ENCODE measurements at places on chromosomes 4 and X.
A peak's percentile ranks its signal among the peaks of the same experiment; 100 is the strongest.

GRCh38 chr4:121243485-121243884 is 79.4 kb upstream of the TNIP3 start:
- DNase-seq = no peak

- DNase-seq = no peak
Observed at GRCh38 chr4:96784336-96784735, 944.4 kb downstream of the PDHA2 start.

- DNase-seq = no peak
Observed at GRCh38 chr4:8558080-8558960, 21.9 kb upstream of the GPR78 start.

DNA sequence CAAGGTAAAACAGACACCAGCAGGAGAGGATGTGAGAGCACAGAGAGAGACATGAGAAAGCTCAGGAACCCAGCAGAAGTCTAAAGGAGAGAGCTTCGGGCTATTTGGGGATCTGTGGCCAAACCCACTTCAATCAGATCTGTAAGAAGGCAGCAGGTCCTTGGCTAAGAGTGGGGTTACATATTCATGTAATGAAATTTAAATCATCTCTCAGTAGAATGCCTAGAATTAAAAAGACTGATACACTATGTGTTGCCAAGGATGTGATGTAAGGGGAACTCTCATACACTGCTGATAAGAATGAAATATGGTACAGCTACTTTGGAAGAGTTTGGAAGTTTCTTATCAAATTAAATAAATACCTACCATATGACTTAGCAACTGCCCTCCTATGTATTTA is 35.8 kb downstream of the PDE5A start:
- no peak for DNase-seq

- DNase-seq = no peak
Observed at GRCh38 chr4:144179152-144179739, 38.7 kb upstream of the GYPA start.

DNA sequence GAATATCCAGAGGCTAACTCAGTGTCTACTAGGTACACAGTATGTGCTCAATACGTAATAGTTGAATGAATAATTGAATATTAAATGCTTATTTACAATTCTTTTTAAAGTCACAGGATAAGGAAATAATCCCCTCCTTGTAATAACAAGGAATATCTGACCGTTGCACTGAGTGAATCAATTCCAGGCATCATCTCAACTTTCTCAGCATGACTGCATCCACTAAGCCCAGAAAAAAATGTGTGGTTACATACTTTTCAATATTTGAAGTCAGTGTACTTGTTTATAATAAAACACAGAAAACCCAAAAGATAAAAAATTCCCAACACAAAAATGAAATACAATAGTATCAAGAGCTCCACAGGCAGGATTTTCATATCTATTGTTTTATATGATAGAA is 105.4 kb downstream of the TMEM144 start:
- DNase-seq = no peak

DNA sequence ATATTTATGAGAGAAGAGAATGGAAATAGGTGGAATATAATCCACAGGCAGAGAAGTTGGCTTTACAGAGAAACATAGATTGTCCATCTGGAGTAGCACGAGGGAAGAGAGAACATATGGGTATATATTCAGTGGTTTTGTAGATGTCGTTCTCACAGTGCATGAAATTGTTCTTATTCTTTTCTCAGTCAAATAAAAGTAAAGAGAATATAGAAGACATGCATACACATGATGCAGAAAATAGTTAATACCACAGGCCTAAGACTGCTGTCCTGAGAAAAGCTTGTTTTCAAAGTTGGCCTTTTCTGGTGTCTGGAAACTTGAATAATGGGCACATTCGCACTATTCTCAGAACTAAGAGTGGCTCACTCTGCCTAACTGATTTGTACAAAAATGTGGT is 378.1 kb downstream of the GABRG1 start:
- no peak for DNase-seq

- no peak for DNase-seq
Observed at GRCh38 chr4:5395781-5396180, 312.6 kb downstream of the EVC2 start.

DNA sequence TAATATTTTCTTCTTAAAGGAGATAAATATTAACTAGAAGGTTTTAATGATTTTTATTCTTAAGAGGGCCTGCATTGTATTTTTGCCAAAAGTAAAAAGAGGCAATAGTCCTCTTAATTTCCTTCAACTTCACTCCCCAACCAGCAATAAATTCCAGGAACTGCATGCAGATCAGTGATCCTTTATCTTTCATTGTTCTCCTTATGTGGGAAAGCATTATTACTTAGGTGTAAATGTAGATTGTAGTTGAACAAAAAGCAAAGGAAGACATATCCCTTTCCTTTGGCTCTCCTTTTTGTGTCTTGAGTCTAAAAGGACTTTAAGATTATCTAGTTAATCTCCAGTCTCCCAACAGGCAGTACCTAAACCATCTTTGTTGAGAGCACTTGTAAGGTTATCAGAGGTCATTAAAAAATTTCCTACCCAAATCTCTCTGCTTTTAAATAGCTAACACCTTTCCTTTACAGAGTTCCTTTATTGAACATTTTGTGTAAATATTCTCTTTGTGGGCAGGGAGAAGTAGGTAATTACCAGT is 55.3 kb downstream of the RAPGEF2 start:
- DNase-seq = no peak

- DNase-seq = no peak
Observed at GRCh38 chr4:40825014-40825838, 75.5 kb downstream of the NSUN7 start.

GRCh38 chr4:41784191-41784979 is 35.9 kb upstream of the PHOX2B start:
- no peak for DNase-seq

DNA sequence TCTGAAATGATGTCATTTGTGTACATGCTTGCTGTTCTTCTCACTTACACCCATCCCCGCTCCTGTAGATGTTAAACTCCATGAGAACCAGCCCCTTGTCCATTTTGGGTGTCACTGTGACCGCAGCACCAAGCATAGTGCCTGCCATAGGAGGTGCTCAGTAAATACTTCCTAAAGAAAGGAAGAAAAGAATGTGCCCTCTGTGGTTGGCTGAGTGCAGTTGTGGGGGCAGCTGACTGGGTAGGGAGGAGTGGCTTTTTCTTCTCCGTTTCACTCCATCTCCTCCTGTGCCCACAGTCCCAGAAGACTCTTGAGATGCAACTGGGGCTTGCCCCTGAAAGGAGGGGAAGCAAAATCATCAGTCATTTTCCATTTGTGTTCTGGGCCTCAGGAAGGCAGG is 25.5 kb downstream of the PHEX start:
- no peak for DNase-seq

DNA sequence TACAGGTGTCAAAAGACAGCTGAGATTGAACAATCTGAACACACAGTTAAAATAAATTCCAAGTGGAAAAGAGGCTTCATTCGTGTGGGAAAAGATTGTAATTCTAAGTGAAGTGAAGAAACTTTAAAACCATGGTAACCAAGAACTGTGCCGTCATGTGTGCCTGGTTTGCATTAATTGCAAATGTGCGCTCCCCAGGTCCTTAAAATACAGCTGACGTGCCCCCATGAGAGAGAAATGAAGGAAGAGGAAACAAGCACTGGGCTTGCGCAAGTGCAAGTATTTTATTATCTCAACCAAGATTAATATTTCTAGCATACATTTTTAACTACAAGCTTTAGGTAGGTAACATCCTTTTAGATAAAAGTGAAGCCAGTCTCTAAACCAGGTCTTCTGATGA is 92.5 kb downstream of the PARM1 start:
- no peak for DNase-seq

DNA sequence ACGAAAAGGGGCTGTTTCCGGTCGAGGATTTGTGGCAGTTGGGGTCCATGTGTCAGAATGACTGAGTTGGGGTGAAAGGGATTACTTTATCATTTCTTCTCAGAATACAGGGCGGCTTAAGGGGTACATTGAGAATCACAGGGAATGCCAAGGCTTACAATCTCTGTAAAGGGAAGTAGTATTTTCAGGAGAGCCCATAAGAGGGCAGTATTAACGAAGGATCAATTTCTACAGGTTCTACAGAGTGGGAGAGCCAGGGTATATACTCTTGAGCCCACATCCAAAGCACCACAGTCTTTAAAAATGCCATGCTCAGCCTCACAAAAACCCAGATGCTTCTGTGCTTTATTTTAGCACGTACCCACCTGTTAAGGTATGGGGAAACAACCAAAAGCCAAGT is 67.7 kb upstream of the ZXDA start:
- no peak for DNase-seq

DNA sequence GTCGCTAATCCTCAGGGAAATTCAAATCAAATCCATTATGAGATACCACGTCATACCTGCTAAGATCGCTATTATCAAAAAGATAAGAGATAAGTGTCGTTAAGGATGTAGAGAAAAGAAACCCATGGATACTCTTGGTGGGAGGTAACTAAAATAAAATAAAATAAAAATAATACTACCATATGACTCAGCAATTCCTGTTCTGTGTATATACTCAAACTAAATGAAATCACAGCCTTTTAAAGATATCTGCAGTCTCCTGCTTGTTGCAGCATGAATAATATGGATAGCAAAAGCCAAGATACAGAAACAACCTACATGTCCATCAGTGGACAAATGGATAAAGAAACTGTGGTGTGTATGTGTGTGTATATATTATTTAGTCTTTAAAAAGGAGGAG is 105.8 kb upstream of the IL15 start:
- DNase-seq = no peak

GRCh38 chr4:111283066-111283677 is 660.3 kb upstream of the PITX2 start:
- peak; percentile 75 for DNase-seq

DNA sequence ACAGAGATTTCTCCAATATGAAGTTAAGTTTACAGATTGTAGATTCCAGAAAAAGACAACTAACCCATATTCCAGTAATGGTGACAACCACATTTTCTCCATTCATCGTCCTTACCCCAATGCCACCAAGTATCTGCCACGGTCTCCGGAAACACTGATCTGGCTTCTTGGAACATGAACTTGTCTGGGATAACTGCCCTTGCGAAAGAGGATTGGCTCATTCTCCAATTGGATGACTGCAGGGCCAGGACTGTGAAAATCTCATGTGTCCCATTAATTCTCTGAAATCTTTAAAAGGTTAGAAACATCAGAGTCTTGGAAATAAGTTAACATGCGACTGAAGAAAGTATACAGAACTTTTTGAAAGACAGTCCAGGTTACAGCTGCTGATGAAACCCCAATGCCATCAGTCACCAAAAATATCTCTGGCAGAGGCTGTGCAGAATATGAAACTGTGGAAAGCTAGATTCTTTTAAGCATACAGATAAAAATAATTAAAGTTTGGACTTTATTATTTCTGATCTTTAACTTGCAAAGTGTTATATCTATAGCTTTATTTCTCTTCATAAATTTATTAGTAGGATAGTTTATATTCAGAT is 496.9 kb downstream of the PPARGC1A start:
- no peak for DNase-seq

DNA sequence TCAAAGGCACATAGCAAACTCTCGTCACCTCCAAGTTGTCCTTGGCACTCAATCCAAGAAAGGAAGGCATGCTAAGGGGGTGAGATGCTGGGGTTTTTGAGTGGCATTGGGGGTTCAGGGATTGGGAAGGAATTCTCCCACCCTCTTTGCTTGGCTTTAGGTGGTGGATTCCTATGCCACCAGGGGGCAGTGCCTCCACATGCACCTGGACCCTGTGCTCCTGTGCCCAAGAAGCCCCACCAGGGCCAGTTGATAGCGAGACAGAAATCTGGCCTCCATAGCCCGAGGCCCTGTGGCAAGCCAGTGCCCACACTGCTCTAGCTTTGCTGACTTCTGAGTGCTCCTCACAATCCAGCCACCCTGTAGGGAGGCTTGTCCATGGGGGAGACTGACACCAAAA is 2.0 kb upstream of the FATE1 start:
- peak; percentile 60 for DNase-seq

DNA sequence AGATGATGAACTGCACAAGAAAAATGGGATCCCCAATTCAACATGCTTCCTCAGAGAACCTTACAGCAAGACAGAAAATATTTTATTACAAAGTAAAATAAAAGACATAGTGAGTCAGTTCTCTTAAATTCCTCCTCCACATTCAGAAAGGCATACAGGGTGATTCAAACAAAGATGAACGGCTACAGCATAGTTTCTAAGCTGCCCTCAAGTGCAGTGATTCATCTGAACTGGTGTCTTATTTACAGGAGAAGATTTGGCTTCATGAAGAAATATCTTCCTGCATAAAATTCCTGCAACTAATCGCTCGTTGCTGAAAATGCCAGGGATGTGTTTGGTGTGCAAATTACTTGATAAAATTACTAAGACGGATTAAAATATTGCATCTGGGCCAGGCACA is 103.6 kb downstream of the PRKX start:
- no peak for DNase-seq

- no peak for DNase-seq
Observed at GRCh38 chr4:115119804-115120352, 6.5 kb upstream of the NDST4 start.

GRCh38 chr4:7427831-7428260 is 6.9 kb downstream of the PSAPL1 start:
- DNase-seq = peak; percentile 8

- no peak for DNase-seq
Observed at GRCh38 chr4:56220261-56220660, 167.0 kb downstream of the AASDH start.

DNA sequence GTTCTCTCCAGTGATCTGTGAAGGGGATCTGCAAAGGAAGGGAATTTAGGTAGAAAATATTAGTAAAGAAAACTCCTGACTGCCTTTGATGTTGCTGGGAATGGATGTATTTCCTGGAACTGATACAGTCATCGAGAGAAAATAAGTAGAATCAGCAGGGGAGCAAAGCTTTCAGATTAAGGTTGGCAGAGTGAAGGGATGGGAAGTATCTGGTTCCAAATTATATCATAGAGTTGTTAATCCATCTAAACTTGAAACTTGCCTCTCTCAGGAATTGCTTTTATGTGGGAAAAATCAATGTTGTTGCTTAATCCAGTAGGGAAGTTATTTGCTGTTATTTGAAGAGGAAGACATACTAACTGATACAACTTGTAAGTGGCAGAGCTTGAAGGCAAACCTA is 19.3 kb downstream of the EPHA5 start:
- DNase-seq = no peak

DNA sequence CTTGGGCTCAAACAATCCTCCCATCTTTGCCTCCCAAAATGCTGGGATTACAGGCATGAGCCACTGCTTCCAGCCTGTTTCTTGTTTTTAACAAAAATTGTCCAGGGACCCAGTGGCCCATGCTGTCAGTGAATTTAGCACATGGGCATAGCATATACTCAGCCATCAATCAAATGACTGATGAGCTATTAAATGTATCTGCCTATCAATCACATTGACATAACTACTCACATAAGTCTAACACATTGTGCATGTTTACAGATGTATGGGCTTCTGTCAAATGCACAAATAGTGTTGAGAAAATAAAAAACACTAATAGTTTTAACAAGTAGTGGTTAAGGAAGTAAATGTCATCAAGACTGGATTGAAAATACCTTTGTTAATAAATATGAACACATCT is 249.4 kb downstream of the COX18 start:
- no peak for DNase-seq
